ENCODE measurements at places on chromosomes 5 and 9.

- DNase-seq = no peak
Measured at GRCh38 chr5:124650951-124651662, 95.3 kb downstream of the ZNF608 start.

DNA sequence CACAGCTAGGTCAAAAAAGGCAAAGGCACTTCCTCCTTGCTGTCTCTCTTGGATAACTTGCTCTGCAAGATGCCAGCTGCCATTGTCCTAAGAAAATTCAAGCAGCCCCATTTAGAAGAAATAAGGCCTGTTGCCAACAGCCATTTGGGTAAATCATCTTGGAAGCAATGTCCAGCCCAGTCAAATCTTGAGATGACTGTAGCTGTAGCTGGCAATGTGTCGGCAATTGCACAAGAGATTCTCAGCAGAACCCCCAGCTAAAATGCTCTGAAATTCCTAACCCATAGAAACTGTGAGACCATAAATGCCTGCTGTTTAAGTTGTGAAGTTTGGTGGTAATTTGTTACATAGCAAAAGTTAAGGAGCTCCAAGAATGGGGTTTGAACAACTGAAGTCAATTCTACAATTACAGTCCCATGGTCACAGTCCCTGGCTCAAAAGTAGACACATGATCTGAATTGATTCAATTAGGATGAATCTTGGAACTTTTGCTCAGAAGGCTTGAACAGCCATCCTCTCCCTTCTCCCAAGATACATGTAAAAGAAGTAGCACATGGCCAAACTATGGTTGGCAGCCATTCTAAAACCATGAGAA lies 151.1 kb downstream of the MPDZ start:
- DNase-seq = no peak

DNA sequence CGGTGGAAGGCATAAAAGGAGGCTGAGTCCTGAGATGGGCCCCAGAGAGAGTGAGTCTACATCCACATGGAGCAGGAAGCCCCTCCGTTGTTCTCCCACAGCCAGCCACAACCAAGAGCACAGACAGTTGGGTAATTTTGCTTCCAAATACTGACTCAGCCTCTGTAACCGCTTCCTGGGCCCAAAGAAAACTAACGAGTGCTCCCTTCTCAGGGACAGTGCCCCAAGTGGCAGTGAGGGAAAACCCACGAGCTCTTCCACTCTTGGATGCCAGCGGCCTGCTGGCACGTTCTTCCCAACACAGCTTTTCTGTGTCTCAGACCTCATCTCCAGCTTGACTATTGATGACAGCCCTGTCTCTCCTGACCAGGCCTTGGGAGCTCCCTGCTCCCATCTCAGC lies 207.6 kb downstream of the FSTL4 start:
- no peak for DNase-seq

- no peak for DNase-seq
Measured at GRCh38 chr5:108122702-108123101, 259.2 kb downstream of the FBXL17 start.
